ENCODE measurements at places on chromosomes 1 and 21.

GRCh38 chr1:44707959-44708831 lies 22.8 kb downstream of the RNU5D-1 start:
- DNase-seq = peak; percentile 16

- no peak for DNase-seq
Measured at GRCh38 chr21:16713331-16714117, 799.3 kb upstream of the CXADR start.

DNA sequence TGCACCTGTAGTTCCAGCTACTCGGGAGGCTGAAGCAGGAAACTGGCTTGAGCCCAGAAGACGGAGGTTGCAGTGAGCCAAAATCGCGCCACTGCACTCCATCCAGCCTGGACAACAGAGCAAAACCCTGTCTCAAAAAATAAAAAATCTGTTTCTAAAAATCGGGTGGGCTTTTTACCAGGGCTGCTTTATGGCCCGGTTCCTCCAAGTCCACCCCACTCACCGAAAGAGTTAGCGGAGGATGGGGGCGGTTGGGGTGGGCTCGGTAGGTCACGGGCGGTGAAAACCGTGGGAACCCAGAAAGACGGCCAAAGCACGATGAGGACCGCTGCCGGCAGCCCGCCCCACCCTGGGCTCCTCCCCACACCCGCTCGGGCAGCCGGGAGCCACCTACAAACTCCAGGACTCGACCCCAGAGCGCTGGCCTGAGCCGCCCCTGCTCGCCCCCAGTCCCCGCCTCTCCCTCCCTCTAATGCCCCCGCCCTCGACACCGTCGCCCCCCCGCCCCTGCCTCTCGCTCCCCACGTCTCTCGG lies 846 bp upstream of the PER3 start:
- peak; percentile 44 for DNase-seq

DNA sequence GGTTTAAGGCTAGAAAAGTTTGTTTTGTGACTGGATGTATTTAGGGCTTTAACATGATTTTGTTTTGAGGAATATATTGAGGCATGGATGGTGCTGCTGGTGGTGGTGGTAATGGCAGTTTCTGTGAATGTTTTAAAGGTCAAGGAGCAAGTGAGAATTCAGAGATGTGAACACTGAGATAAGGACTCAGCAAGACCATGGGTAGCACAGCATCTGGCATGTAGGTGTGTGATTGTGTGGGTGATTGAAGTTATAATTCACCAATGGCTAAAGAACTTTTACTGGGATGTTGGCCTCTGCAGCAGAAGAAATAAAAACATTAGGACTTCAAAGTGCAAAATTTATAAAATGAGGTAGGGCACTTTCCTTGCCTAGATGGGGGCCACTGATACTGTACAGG lies 65.9 kb downstream of the MACF1 start:
- DNase-seq = no peak
